Activated CD4-positive, alpha-beta T cell treated with anti-CD3 and anti-CD28 coated beads, Interleukin-10, Interleukin-2, amounts not matched to agents 100 ng/mL and 50 ng/mL, durations not matched to agents 16 hours and 8 hours (primary cell): ENCODE measurements at places on chromosomes 12 and 14.

DNA sequence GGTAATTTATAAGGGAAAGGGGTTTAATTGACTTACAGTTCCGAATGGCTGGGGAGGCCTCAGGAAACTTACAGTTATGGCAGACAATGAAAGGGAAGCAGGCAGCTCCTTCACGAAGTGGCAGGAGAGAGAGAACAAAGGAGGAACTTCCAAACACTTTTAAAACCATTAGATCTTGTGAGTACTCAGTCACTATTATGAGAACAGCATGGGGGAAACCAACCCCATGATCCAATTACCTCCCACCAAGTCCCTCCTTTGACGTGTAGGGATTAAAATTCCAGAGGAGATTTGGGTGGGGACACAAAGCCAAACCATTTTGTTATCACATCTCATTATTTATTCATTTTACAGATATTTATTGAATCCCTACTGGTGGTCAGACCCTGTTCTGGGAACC is 822.8 kb downstream of the GALC start:
- no peak for DNase-seq

DNA sequence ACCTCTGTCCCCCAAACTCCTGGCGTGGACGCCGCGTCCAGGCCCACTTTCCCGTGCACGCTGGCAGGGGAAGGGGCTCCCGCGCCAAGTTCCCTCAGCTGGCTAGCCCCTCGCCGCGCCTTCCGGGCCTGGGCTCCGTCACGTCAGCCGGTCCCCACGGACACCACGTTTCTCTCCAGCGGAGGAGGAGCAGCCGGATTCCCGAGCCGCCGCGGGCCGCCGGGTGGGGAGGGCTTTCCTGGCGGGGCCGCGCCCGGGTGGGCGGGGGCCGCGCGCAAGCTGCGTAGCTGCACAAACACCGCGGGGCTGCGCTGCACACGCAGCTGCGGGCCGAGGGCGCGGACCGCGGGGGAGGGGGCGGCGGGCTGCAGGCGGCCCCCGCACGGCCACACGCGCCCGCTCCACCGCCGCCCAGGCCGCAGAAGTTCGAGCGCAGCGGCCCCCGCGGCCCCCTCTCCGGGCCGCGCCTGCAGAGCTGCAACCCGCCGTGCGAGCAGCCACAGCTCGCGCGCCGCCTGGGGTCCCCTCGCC is 45.1 kb upstream of the PNMA1 start:
- peak; percentile 63 for DNase-seq

GRCh38 chr12:22536971-22537544 is 7.3 kb downstream of the C2CD5 start:
- no peak for DNase-seq

GRCh38 chr14:70350078-70350477 is 9.4 kb downstream of the COX16 start:
- no peak for DNase-seq

GRCh38 chr12:80954857-80955520 is 17.3 kb upstream of the LIN7A start:
- DNase-seq = no peak

- DNase-seq = no peak
These were observed 94.7 kb downstream of the SLC5A8 start for GRCh38 chr12:101115326-101115725.

GRCh38 chr12:89962648-89963047 is 254.0 kb upstream of the ATP2B1 start:
- no peak for DNase-seq

DNA sequence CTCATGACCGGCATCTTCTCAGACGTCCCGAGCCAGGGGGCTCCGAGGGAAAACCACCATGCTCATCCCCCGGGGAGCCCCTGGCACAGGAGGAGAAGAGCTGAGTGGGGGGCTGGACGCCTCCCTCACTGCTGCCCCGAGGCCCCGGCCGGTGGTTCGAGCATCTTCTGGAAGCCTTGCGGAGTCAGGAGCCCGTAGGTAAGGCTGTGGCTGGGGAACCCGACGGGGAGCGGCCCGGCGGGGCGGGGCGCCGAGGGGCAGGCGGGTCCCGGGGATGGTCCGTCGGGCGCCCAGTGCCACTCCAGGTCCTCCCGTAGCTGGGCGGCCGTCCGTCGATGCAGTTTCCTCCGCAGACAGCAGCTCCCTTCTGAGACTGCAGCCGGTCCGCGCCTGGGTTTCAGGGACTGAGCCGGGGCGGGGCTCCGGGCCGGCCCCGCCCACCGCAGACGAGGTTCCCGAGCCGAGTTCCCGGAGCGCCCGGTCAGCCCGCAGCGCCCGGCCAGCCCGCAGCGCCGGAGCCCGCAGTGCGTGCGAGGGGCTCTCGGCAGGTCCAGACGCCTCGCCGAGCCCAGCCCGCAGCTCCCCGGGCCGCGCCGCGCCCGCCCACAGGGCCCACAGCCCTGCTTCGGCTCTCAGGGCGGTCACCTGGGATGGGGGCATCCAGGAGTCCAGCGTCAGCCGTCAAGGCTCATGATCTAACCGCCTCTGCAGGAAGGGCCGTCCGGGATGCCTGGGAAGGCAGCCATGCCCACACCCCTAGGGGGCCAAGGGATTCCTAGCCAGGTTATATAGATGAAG is at the start of gene PGF:
TSS of gene PGF (minus strand) at position 369 of the 798 bp plus-strand sequence. CDS start at position 14, 355 bp downstream.
- peak; percentile 24 for DNase-seq

DNA sequence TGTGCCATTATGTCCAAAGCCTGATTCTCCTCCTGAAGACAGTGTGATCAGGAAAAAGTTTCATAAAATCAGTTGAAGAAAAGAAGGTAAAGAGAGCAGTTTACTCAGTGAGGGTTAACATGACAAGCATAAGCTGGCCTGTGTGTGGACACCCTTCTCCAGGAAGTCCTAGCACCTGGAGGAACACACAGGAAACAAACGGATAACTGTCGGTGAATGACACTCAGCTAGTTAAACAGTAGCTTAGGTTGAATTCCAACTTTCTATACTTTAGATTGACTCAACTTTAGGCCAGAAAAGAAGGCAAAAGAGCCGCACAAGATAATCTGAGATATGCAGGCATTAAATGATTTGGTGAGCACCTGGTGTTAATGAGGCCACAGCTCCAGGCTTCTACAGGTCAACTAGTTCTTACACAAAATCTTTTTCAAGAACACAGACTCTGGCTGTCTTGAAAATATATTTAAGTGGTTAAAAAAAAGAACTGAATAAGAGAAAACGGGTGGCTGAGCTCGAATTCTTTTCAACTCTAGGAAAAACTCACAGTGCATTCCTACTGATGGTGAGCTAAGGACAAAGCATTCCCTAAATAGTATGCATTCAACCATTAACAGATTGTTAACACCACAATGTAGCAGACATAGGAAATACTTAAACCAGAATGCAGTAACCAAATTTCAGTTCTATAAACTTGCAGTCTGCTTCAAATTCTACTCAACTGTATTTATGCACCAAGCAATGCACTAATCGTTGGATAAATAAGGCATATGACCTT is 56.9 kb upstream of the TSPAN8 start:
- DNase-seq = no peak

DNA sequence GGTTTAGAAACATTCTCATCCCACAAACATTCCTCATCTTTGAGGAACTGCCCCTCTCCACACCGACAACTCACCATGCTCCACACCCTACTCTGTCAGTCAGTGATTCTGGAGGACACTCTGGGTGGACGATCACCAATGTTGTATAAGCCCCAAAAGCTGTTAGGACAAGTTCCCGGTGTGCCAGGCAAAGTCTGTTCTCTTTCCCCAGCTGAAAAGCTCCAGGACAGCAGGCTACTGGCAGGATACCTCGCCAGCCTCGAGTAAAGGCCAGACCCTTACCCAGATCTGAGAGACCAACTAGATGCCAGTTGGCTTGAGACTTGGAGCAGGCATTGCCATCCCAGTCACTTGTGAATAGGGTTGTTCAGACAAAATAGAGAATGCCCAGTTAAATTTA is 12.0 kb downstream of the KRT5 start:
- no peak for DNase-seq

DNA sequence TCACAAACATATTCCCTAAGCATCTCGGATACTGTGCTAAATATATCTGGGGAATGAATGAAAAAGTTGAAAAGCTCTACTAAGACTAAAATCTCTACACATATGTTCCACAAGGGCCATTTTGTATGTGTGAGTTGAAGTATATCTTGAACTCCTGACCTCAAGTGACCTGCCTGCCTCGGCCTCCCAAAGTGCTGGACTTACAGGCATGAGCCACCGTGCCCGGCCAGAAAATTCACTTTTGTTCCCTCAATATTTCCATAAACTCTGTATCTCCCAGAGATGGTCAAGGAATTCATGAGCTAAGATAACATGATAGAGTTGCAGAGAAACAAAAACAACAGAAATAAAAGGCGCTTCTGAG is 1.5 kb upstream of the TUBA1C start:
- no peak for DNase-seq

- DNase-seq = no peak
These were observed 41.8 kb upstream of the CRY1 start for GRCh38 chr12:107135177-107135576.

DNA sequence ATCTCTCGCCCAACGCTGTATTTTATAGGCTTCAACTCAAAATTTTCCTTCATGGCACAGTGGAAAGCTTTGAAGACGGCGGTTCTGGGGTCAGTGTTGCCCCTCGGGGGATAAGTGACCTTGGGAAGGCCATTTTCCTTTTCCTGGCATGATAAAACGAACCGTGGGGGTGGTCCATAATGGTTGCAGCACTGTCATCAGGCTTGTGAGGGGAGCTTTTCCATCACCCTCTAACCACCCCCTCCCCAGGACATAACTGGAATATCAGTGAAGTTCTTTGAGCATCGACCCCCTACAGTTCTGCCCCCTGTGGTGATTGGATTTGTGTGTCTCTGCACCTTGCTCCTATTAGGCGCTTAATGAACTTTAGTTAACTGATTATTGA is 16.0 kb downstream of the FOS start:
- DNase-seq = no peak

DNA sequence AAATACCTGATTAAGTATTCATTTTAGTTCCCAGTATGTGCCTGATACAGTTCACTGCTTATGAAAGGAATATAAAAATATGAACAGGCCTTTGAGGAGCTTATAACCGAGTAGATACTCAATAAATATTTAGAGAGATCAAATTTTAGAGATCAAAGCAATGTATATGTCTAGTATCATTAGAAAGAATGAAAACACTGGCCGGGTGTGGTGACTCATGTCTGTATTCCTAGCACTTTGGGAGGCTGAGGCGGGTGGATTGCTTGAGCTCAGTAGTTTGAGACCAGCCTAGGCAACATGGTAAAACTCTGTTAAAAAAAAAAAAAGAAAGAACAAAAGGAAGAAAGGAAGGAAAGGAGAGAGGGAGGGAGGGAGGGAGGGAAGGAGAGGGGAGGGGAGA is 113.2 kb upstream of the EEA1 start:
- no peak for DNase-seq

- DNase-seq = no peak
These were observed 11.2 kb downstream of the ACVR1B start for GRCh38 chr12:51962737-51963136.

GRCh38 chr14:103023881-103024473 is 33.4 kb downstream of the CDC42BPB start:
- DNase-seq = no peak

DNA sequence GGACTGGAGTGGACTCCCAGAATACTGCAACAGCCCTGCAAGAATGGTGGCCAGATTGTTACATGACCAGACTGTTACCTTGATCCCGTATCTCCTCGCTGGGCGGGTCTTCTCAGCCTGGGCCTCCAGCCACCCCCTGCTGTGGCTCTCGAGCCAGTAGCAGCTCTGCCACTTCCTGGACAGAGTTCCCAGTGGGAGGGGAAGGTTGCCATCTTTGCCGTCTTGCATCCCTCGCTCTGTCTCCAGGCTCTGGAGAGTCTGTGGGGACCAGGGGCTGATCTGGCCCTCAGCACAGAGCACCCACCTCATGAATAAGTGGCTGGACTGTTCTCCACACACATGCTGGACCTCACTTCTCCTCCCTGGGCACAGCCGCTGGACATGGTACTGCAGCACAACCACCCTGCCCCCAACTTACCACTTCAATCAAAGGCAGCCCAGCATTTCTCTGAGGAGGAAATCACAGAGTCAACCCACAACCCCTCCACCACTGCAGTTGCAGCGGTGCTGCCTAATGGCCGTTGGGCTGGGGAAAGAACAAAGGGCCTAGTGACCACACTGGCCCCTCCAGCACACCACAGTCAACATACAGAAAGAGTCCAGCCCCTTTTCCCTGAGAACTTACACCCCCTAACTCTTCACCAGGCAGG is 6.9 kb upstream of the KLRF1 start:
- DNase-seq = no peak

- DNase-seq = no peak
These were observed 91.9 kb upstream of the CPM start for GRCh38 chr12:69024907-69025306.

- peak; percentile 68 for DNase-seq
These were observed 1.3 kb downstream of the GPR137C start for GRCh38 chr14:52553671-52554575.

DNA sequence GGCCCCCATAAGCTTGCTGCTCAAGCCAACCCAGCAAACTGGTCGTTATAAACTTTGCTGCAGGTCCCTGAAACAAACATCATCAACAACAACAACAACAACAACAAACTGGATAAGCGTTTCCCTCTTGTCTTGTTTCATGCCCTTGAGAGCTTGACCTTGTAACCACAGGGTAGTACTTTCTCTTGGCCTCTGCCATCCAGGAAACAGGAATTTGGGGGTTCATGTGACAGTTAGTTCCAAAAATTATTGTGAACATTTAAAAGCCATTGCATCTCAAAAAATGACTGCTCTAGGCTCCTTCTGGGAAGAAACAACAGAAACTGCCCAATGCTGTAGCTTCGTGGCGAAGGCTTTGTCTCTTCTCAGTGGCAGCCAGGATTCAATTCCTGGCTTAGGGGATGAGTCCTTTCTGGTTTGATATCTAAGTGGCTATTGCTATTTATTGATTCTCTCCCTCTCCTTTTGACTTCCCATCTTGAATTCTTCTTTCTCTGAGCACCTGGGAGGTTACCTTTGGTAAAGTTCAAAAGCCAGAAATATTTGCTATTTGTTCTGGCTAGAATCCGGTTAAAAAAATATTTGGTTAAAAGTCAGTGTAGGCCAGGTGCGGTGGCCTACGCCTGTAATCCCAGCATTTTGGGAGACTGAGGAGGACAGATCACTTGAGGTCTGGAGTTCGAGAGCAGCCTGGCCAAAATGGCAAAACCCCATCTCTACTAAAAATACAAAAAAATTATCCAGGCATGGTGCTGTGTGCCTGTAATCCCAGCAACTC is 52.0 kb upstream of the CPM start:
- no peak for DNase-seq

- no peak for DNase-seq
These were observed 263.2 kb downstream of the SEC23A start for GRCh38 chr14:38839694-38840365.

GRCh38 chr12:39920222-39920621 is 185.7 kb downstream of the SLC2A13 start:
- DNase-seq = no peak

DNA sequence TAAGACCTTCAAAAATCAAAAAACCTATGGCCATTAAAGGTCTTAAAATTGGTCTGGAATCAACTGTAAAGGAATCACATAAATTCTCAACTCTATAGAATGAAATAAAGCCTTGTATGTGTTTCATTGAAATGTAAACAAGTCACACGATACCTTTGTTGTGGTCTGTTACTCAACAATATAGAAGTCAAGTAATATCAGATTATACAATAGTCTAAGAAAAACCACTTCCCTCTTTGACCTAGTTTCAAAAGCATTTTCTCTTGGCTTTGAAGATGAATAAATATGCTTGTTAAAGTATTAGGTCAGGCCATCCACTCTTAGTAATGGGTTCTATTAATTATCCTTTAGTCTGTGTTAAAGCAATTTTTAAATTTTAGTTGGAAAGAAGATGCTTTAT is 79.8 kb upstream of the DIO2 start:
- DNase-seq = no peak
